Aorta (tissue), 5 donors: ENCODE measurements at places on chromosomes 13 and 19. TPM values are rescaled to one million over a fixed set of nuclear protein-coding genes. Genes with fewer than 3 reads are reported as not detected.

DNA sequence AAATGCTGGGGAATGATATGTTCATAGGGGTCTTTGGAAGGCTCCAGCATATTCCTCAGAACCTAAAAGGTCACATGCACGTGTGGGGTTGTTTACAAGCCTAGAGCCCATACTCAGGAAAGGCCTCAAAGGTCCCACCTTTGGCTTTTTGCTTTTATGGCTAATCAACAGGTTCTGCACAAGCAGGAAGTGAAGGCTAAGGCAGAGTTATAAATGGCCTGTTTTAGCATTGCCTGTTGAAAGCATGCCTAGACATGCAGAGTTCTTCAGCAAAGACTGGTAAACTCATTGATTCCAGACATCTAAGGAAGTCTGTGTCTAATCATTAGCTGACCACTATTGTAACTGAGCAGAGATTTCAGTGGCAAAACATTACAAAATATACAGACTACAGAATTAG lies 198.3 kb downstream of the KCNRG start:
- no peaks in the 10 kb centered on the region for H3K36me3 ChIP-seq
- no peaks in the 10 kb centered on the region for H3K27me3 ChIP-seq
- no peak overlapping the region for H3K4me3 ChIP-seq
- no peak overlapping the region for H3K27ac ChIP-seq
- no peaks in the 10 kb centered on the region for H3K4me1 ChIP-seq

DNA sequence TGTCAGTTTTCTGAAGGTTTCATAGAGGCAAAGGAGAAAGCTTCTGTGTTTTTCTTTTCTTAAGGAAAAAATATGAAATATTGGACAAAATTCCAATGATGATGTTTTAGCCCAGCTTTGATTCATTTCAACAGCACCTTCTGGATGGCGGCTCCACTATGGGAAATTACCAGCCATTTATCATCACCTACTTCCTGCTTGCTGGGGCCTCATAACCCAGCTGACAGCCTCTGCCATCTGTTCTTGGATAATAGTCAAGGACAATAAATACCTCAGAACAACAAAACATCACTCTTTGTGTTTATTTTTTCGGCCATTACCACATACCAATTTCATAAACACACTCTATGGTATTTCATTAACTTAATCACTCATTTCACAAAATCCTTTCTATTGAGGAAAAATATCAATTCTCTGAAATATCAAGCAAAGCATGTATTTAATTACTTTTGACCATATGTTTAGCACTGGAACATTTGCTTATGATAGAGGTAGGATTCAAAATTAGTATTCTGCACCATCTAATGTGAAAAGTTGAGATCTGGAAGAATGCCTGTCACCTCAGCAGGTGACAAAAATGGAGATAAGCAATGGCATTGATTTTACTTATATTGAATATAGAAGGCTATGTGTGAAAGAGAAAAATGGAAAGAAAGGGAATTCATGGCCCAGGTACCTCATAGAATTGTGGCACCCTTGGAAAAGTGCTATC lies 629.7 kb downstream of the LIG4 start:
- no peak overlapping the region for H3K4me3 ChIP-seq
- H3K36me3 ChIP-seq = no peaks in the 10 kb centered on the region
- no peak overlapping the region for H3K27ac ChIP-seq
- H3K4me1 ChIP-seq = no peaks in the 10 kb centered on the region
- H3K27me3 ChIP-seq = no peaks in the 10 kb centered on the region

- no peak for DNase-seq
- H3K36me3 ChIP-seq = no peaks in the 10 kb centered on the region
- H3K27ac ChIP-seq = no peak overlapping the region
- H3K4me1 ChIP-seq = no peaks in the 10 kb centered on the region
- H3K4me3 ChIP-seq = no peak overlapping the region
Observed at GRCh38 chr13:71358218-71358617, 508.8 kb downstream of the DACH1 start.

DNA sequence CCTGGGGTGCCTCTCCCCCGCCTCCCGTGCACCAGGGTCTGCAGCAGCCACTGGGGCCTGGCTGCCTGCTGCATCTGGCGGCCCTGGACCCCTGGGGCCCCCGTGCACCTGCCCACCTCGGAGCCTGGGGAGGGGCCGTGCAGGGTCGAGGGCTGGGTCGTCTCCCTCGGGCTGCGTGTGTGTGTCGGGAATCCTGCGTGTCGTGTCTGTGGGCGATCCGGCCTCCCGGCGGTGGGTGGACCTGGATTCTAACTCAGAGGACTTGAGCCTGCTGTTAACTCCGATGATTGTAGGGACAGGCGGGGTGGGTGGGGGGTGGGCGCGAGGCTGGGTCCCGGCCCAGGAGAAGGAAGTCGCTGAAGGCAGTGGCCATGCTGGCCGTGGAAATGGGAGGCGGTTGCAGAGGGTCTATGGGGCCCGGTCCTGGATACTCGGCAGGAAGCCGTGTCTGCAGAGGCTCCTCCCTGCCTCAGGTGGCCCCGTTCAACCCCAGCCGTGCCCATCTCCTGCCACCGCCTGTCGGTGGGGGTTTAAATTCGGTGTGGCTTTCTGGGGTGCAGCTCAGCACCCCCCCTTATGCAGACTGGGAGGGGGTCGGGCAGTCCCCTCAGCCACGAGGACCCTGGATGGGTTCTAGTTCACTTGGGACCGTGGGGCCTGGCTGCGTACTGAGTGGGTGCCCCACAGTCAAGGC lies 9.4 kb upstream of the WDR18 start:
- no peaks in the 10 kb centered on the region for H3K36me3 ChIP-seq
- no peaks in the 10 kb centered on the region for H3K27me3 ChIP-seq
- DNase-seq = no peak
- no peak overlapping the region for H3K4me3 ChIP-seq

GRCh38 chr19:52785506-52785905 lies 1.1 kb downstream of the ZNF600 start:
- H3K36me3 ChIP-seq = no peaks in the 10 kb centered on the region
- no peak overlapping the region for H3K27ac ChIP-seq
- no peak overlapping the region for H3K4me3 ChIP-seq
- no peaks in the 10 kb centered on the region for H3K4me1 ChIP-seq
- no peaks in the 10 kb centered on the region for H3K27me3 ChIP-seq
- DNase-seq = no peak

- DNase-seq = no peak
- no peaks in the 10 kb centered on the region for H3K36me3 ChIP-seq
- H3K27me3 ChIP-seq = no peaks in the 10 kb centered on the region
- H3K4me1 ChIP-seq = no peaks in the 10 kb centered on the region
- no peak overlapping the region for H3K27ac ChIP-seq
Observed at GRCh38 chr13:36046672-36047071, 84.5 kb downstream of the DCLK1 start.

DNA sequence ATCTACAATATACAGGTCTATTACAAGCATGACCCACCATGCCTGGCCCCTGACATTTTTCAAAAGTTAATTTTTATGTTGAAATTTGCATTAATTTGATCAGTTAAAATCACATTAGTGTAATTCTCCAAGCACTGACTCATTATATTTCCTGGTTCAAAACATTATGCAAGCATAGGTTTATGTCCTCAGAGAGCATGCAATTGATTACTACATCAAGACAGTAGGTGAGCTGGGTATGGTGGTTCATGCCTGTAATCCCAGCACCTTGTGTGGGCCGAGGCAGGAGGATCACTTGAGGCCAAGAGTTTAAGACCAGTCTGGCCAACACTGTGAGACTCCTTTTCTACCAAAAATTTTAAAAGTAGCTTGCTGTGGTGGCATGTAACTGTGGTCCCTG lies 248.8 kb upstream of the KLHL1 start:
- no peak overlapping the region for H3K4me3 ChIP-seq
- no peaks in the 10 kb centered on the region for H3K36me3 ChIP-seq
- no peaks in the 10 kb centered on the region for H3K4me1 ChIP-seq
- no peaks in the 10 kb centered on the region for H3K27me3 ChIP-seq
- H3K27ac ChIP-seq = no peak overlapping the region
- no peak for DNase-seq

DNA sequence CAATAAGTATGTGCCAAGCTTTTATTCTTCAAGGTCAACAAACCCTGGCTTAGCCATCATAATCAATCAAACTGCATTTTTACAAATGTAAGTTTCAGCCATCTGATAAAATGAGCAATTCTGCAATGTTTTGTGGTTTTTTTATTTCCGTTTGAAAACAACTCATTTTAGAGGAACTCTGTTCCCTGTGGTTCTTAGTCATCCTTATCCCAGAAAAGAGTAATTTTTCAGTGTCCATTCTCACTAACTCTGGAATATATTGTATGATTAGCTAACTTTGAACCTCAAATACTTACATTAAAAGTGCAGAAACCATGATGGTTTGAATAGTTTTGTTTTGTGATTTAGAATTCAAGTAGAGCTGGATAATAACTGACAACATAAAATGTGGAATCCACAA lies 87.6 kb downstream of the IRS2 start:
- no peak overlapping the region for H3K4me3 ChIP-seq
- no peak for DNase-seq
- H3K36me3 ChIP-seq = no peaks in the 10 kb centered on the region

DNA sequence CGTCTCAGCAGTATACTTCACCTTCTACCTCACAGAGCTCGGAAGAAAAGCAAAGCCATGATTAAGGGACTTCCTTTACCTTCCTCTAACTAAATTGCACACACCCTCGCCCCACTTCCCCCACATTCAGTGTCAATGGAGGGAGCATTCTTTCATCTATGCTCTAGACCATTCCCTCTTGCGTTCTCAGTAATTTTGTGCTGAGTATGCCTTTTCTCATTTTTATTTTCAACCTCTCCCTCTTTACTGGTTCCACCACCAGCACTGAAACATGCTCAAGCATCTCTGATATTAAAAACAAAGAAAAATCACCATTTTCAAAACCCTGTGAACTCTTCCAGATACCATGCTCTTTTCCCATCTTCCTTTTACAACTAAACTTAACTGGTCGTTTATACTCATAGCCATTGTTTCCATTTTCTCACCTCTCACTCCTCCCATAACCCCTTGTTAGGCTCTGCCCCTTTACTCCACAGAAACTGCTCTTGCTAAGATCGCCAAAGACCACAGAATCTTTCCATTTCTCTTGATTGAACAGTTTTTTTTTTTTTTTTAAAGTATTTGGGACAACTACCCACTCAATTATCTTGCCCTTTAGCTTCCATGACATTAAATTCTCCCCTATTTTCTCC lies 32.4 kb downstream of the SERPINE3 start:
- H3K36me3 ChIP-seq = peaks cover 8% of the 10 kb centered on the region
- H3K4me3 ChIP-seq = no peak overlapping the region
- H3K27ac ChIP-seq = no peak overlapping the region
- no peaks in the 10 kb centered on the region for H3K27me3 ChIP-seq
- H3K4me1 ChIP-seq = no peaks in the 10 kb centered on the region
- no peak for DNase-seq

GRCh38 chr13:111387945-111388600 lies 67.6 kb downstream of the TEX29 start:
- no peaks in the 10 kb centered on the region for H3K27me3 ChIP-seq
- no peak overlapping the region for H3K4me3 ChIP-seq
- no peak overlapping the region for H3K27ac ChIP-seq
- no peak for DNase-seq

DNA sequence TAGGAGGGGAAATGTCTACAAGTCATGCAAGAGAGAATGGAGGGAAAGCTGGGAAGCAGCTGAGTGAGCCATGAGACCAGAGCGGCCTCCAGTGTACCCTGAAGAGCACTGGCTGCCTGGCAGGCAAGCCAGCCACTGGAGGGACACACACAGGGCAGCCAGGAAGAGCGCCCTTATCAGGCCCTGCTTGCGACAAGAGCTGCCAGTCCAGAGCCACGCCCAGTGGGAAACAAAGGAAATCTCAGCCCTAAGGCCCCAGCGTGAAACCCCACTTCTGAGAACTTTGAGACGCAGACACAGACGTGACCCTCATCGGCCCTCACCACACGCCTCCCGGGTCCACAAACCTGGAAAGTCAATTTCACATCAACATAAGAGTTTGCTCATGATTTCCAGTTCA lies 105.0 kb downstream of the STK24 start:
- no peaks in the 10 kb centered on the region for H3K27me3 ChIP-seq
- peaks cover 4% of the 10 kb centered on the region for H3K36me3 ChIP-seq
- H3K4me3 ChIP-seq = no peak overlapping the region
- no peaks in the 10 kb centered on the region for H3K4me1 ChIP-seq

DNA sequence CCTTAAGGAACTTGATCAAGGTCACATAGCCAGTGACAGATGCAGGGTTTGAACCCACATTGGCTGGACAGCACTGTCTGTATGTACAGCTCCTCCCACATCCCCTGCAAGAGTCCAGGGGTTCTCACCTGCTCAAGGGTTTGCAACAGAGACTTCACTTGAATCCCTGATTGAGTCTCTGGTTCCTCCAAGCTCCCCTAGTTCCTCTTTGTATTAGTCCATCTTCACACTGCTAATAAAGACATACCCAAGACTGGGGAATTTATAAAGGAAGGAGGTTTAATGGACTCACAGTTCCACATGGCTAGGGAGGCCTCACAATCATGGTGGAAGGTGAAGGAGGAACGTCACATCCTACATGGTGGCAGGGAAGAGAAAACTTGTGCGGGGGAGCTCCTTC lies 72.8 kb upstream of the CLDN10 start:
- no peak overlapping the region for H3K4me3 ChIP-seq
- no peak overlapping the region for H3K27ac ChIP-seq
- no peaks in the 10 kb centered on the region for H3K27me3 ChIP-seq
- H3K36me3 ChIP-seq = no peaks in the 10 kb centered on the region
- no peaks in the 10 kb centered on the region for H3K4me1 ChIP-seq
- DNase-seq = no peak

GRCh38 chr13:99357131-99357596 lies 50.0 kb upstream of the GPR183 start:
- H3K27ac ChIP-seq = no peak overlapping the region
- H3K4me3 ChIP-seq = no peak overlapping the region
- DNase-seq = no peak
- no peaks in the 10 kb centered on the region for H3K36me3 ChIP-seq
- no peaks in the 10 kb centered on the region for H3K27me3 ChIP-seq

DNA sequence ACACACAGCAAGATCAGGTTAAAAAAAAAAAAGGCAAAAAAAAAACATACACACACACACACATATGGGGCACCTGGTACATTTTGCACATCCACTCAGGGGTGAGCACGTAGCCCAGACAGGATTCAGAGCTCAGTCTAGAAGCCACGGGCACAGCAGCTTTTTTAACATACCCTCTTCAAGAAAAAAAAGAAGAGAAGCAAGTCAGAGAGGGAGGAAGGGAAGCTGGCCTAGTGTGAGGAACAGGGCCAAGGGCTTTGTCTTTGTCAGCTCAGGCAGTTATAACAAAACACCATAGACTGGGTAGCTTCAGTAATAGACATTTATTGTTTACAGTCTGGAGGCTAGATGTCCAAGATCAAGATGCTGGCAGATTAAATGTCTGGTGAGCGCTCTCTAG lies 2.3 kb upstream of the TPM4 start:
- no peaks in the 10 kb centered on the region for H3K36me3 ChIP-seq
- H3K27me3 ChIP-seq = no peaks in the 10 kb centered on the region
- H3K27ac ChIP-seq = no peak overlapping the region
- H3K4me3 ChIP-seq = no peak overlapping the region

The ZNF493 gene
- total RNA-seq = 34.6 TPM

The ETV2 gene
- total RNA-seq = 1.2 TPM

The LILRA1 gene
- total RNA-seq = 2.0 TPM

The LHB gene
- total RNA-seq = not detected

The PRR19 gene
- 0.45 TPM for total RNA-seq

The RASA3 gene
- total RNA-seq = 42.3 TPM

The SPATA13 gene
- 18.2 TPM for total RNA-seq

The CASP14 gene
- not detected for total RNA-seq

The CYP2F1 gene
- total RNA-seq = not detected

The CCDC169 gene
- total RNA-seq = 0.55 TPM
